CD4-positive, alpha-beta T cell treated with Interleukin-12 subunit alpha and Interleukin-12 subunit beta, for 1 hour (primary cell): ENCODE measurements at places on chromosomes 4 and X.
A peak's percentile ranks its signal among the peaks of the same experiment; 100 is the strongest.

DNA sequence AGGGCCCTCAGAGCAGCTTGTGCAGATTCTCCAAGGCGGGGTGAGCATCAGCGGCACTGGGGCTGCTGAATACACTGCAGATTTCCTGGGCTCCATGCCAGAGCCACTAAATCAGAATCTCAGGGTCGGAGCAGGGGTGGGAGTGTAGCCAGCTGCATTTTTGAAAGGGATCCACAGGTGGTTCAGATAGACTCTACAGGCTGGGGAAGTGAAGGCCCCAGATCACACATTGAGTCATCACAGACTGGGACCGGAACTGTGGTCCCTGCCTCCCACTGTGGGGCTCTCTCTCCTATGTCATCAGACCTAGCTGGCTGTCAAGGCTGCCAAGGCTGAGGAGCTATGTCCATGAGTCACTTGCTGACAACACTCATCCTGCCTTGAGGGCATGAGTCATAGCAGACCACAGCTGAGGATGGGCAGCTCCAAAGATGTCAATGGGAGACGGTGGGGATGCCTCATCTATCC is 162.3 kb upstream of the MAMLD1 start:
- DNase-seq: peak; percentile 3

- DNase-seq: no peak
These were observed 309.2 kb downstream of the EVC2 start for GRCh38 chr4:5399124-5399523.

- no peak for DNase-seq
These were observed 150.0 kb downstream of the CBR4 start for GRCh38 chr4:168859888-168860694.

DNA sequence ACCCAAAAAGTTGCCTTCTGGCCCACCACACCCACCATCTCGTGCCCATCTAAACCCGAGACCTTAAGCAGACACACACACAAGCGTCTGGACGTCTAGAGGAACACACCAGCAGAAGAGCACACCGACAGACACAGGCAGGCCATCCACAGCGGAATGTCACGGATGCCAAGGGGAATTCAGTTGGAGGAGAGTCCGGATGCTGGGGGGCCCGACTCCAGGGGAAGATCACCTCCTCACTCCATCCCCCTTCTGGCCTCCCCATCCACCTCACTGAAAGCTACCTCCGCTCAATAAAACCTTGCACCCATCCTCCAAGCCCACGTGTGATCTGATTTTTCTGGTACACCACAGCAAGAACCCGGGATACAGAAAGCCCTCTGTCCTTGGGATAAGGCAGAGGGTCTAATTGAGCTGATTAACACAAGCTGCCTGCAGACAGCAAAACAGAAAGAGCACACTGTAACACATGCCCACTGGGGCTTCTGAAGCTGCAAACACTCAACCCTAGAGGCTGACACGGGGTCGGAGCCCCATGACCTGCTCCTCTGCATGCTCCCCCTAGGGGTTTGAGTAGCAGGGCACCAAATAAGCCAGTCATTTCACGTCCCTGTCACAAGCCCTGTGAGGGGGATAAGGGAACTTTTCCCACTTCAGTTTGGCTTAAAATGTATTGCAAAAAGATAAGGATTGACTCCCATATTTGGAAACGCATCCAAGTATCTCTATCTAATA is 339.6 kb upstream of the PCDH10 start:
- no peak for DNase-seq

DNA sequence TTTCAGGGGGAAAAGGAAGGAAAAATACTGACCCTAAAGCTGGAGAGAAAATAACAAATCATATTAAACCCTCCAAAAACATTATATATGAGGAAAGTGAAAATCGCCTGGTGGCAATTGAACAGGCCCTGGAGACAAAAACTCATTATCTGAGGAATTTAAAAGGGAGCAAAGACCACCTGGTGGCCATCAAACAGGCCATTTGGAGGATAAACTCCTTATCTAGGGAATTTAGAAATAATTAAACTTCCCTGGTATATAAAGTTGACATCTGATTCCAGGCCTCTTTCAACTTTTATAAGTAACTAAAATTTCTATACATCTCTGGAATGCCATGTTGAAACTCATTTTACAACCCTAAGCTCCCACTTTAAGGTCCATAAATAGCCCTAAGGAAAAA is 35.2 kb downstream of the CHM start:
- no peak for DNase-seq

DNA sequence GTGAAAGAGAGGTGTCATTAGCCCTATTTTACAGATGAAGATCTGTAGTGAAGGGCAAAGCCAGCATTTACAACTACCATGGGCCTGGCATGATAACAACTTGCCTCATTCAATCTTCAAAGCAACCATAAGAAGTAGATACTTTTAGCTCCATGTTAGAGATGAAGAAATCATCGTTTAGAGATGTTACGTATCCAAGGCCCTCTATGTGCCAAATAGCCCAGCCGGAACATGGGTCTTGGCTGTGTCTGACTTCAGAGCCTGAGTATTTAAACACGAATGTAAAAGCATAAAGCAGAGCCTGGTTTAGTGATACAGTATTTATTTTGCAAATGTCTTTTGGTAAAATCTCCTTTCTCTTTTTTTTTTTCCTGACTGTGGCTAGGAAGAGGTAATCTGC is 197.1 kb downstream of the RASL11B start:
- no peak for DNase-seq
